HT1080 (cell line): ENCODE measurements at places on chromosomes 6 and 20.

DNA sequence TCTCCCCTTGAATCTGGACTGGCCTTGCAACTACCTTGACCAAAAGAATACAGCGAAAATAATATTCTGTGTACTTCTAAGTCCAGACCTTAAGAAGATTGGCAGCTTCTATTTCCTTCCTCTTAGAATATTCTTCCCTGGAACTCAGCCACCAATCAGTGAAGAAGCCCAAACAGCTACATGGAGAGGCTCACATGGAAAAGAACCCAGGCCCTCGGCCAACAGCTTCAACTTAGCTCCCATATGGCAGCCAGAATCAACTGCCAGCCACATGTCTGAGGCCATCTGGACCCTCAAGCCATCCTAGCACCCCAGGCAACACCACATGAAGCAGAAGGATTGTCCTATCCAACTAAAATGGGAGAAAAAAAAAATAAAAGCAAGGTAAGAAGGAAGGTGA, 178.8 kb downstream of the IBTK start:
- no peak for DNase-seq

GRCh38 chr6:112016320-112016719, 37.6 kb upstream of the CCN6 start:
- peak; percentile 44 for DNase-seq

DNA sequence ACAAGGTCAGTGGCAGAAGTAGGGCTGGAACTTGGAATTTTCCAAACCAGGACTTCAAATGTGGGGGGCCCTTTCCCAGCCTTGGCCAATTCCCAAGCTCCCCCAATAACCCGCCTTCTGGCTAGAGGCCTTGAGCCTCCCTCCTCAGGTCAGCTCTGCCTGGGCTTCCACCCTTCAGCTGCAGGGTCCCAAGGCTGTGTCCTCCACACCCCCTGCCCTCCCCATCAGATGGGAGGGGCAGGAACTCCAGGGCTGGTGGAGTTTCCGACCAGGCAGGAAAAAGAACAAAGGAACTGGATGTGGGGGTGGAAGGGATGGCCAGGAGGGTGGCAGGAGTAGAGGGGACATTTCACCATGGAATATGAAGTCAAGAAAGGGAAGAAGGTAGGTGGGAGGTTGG, at the start of gene CCM2L:
CCM2L (plus strand) TSS at position 338 of the 400 bp plus-strand sequence; CDS start at position 355, 17 bp downstream.
- no peak for DNase-seq

- no peak for DNase-seq
Observed at GRCh38 chr6:87146363-87146762, 9.0 kb upstream of the ZNF292 start.

GRCh38 chr20:60693496-60694133, 558.4 kb upstream of the CDH4 start:
- no peak for DNase-seq

DNA sequence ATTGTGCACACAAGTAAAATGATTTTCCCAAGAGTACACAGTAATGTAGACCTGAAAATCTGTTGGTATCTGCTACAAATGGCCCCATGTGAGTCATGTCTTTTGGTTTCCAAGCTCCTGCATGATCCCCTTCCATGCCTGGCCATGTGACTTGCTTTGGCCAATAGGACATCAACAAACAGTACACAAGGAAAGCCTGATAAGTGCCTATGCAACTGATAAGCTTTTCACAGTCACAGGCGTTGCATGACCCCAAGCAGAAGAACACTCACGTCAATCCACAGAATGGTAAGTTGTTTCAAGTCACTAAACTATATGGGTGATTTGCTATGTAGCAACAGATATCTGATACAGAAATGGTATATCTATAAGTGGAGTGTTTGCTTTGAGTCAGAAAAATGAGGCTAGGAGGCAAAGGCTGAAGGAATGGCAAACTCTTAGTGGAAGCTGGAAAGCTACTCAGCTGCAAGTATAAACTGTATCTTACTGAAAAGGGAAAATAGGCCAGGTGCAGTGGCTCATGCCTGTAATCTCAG, 160.1 kb upstream of the BEND3 start:
- peak; percentile 11 for DNase-seq

DNA sequence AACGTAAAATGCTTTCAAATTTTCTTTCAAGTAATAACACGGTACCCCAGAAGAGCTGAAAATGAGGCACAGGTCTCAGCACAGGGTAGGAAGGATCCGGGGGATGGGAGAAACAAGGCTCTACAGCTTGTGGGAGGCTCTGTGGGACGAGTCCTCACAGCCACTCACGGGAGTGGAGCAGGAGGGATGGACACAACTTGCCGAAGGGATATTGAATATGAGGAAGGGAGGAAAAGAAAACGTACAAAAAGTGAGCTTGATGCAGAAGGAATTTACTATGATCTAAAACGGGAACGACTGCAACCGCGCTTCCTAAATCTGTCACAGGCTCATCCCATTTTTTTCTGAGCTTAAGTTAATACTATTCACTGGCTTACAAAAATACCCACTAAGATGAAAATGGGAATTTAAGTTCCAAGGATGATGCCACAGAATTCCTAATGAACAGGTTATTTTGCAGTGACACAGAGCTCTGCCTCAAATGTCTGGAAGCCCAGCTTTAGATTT, 72.9 kb downstream of the FYN start:
- no peak for DNase-seq

DNA sequence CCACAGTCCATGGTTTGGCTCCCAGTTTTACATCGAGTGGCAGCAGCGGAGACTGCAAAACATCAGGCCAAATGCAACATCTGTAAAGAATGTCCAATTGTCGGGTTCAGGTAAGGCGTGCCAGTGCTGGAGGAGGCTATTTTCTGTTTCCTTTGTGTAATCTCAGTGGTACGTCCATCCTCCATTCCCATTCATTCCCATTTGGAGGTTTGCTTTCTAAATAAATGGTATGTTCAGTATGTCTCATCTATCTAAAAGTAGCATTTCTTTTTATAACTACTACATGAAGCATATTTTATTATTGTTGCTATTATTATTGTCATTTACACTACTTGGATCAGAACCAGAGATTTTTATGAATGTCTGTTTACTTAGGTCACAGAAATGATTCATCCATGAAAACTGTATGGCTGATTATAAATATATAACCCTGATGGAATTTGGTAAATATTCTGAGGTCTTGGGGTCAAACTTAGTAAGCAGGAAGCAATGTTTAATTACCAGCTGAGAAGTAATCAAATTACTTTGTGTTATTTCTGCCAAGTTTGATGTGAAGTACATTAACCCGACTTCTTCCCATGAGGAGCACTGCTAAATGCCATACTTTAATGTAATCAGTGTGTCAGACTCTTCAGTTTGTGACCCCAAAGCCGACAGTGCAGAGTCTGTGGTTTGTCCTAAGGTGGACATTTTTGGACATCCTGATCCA, 512.9 kb downstream of the UTRN start:
- peak; percentile 34 for DNase-seq

- DNase-seq, result no peak
Observed at GRCh38 chr6:131645846-131646245, 8.7 kb downstream of the ENPP3 start.

DNA sequence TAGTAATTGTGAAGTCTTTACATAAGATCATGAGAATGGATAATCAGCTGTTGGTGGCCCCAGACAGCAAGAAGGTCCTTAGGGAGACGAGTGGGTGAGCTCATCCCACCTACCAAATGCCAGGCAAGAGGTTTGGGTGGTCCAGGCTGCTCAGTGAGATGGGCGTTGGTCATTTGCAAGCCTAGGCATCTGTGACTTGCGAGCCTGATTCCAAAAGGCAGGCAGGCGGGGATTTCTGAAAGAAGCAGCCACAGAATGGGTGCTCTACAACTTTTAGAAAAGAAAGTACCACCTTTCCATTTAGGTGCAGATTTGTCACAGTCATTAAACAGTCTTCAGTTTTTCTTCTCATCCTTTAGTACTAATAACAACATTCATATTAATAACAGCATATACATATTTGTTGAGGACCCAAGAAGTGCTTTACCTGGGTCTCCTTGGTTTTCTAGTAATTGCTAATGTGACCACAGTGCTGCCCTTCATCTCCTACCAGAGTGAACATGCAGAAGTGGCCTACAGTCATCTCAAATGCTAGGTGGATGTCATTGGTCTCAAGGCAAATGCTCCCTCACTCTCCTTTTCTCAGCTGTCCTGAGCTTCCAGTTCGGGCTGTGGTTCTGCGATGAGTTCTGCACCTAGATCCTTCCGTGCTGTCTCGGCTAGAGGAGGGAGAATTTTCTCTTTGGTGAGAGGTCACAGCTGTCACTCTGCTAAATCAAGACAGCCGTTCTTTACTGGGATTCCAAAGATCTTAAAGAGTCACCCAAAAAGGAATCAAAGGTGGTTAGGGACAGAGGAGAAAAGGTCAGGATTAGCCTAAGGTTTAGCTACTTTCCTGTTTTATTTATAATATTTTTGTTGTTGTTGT, 2.7 kb downstream of the WRNIP1 start:
- DNase-seq, result no peak

- peak; percentile 81 for DNase-seq
Observed at GRCh38 chr6:138240476-138241245, 22.4 kb upstream of the PBOV1 start.

DNA sequence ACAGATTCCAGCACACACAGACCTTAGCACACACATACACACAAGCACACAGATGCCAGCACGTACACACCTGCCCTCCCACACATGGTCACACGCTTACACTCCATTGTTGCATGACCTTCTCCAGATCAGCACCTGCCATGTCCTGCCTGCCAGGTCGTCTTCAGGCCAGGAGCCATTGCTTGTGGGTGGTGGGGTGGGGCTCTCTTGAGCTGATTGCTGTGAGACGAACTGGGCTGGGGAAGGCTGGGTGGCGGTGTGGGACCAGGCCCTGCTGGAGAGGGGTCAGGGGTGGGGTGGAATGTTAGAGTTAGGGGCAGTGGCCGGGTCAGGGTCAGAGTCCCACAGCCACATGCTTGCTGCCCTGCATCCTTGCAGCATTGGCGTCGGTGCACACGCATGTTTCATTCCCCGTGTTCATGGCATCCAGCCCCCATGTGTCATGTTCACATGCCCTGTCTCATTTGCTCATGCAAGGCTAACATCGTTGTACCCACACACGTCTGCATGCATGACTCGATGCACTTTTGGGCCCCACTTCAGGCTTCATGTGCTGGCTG, 6.5 kb upstream of the NPBWR2 start:
- no peak for DNase-seq

- no peak for DNase-seq
Observed at GRCh38 chr6:93779086-93779841, 359.9 kb upstream of the EPHA7 start.

DNA sequence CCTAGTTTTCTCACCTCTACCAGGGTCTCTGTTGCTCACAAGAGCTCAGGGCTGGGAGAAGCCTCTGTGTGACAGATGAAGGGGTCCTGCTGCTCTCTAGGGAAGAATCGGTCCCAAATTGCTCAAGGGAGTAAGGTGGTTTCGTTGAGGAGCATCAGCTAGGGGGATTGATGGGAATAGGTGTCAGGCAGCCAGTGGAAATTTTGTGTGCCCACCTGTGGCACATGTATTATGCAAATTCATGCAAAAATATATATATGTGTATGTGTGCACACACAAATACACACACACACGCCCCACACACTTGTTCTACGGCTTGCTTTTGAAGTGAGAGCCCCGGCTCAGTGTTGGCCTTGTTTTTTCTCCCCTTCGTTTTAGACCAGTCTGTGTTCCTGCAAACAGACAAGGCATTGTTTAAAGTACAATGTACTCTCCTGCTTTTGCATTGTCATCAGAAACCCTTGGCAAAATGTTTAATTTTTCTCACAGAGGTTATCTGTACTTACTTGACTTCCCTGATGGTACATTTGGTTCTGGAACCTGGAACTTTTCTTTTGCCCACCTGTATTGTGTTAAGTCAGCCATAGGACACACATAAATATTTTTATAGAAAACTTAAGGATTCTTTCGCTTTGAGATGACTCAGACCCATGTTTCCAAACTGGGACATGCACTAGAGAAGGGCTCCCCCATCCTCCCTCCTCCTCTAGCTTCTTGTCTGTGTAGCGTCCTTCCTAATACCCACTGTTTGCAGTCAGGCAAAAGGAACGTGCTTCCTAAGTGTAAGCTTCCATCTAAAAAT, 26.7 kb downstream of the FOXO3 start:
- peak; percentile 80 for DNase-seq

GRCh38 chr6:81749707-81750106, 2.8 kb downstream of the TENT5A start:
- no peak for DNase-seq

DNA sequence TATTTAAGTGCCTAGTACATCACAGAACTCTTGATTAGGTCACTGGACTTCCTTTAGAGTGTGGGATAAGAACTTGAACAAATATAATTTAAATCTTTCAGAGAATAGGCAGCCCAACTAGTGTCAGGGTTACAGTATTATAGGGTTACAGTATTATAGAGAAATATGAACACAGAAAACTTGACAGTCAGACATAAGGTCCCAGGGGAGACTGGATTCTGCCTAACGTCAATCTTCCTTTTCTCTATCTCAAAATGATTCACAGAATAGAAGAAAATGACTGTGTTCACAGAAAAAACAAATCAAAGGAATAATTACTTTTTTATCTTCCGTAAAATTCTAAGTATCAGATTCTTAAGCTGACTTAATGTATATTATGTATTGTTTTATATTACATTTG, 623.8 kb downstream of the HTR1B start:
- DNase-seq, result no peak

- DNase-seq, result no peak
Observed at GRCh38 chr6:28906669-28907068, 17.1 kb downstream of the TRIM27 start.

DNA sequence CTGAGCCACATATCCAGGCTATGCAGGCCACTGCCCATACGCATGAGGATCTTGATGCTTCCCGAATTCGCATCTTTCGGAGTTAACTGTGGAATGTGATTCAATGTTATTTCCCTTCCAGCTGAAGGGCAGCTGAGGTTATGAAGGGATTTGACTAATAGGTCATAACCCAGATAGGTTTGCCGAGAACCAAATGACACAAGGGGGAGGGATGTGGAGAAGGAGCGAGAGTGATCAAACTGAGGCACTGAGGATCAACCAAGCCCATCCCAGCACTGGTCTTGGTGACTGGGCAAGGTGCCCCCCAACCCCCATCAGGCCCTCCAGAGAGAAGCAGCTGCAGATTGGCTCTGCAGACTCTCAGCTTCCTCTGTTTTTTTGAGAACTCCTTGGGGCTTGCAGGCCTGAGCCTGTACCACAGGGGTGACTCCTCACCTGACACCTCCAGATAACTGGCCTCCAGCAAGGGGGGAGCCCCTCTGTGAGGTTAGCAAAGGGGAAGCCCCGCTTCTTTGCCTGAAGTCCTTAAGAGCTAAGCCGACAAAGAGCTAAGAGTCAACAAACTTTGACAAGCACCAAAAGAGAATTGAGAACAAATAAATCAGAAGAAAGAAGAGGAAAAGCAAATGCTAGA, 185.9 kb downstream of the PDE7B start:
- no peak for DNase-seq

GRCh38 chr20:1669304-1669703, 11.7 kb upstream of the SIRPG start:
- peak; percentile 73 for DNase-seq

GRCh38 chr6:150691463-150691862, 91.8 kb downstream of the PLEKHG1 start:
- DNase-seq, result no peak

- DNase-seq, result peak; percentile 26
Observed at GRCh38 chr20:63206878-63207277, 9.1 kb downstream of the YTHDF1 start.
